ENCODE measurements at places on chromosomes 12 and 14. TPM values are rescaled to one million over a fixed set of nuclear protein-coding genes. Genes with fewer than 3 reads are reported as not detected.

CIDEB gene
- 26.2 TPM for polyA plus RNA-seq

CDK4 gene
- polyA plus RNA-seq, result 34.8 TPM

POTEG gene
- 0.24 TPM for polyA plus RNA-seq

IRAK3 gene
- polyA plus RNA-seq, result 4.3 TPM

CCDC196 gene
- not detected for polyA plus RNA-seq

TAS2R50 gene
- polyA plus RNA-seq, result 0.46 TPM

MIPOL1 gene
- polyA plus RNA-seq, result not detected

RFLNA gene
- polyA plus RNA-seq, result not detected

KRT79 gene
- not detected for polyA plus RNA-seq

KIF21A gene
- 0.10 TPM for polyA plus RNA-seq

SLC25A47 gene
- not detected for polyA plus RNA-seq

RHOJ gene
- polyA plus RNA-seq, result not detected

IL26 gene
- polyA plus RNA-seq, result not detected

P3H3 gene
- polyA plus RNA-seq, result 0.85 TPM

TSPAN19 gene
- polyA plus RNA-seq, result not detected

DLK1 gene
- not detected for polyA plus RNA-seq

CLEC1B gene
- not detected for polyA plus RNA-seq

OTX2 gene
- not detected for polyA plus RNA-seq

KRT1 gene
- polyA plus RNA-seq, result not detected

FAM222A gene
- 0.49 TPM for polyA plus RNA-seq

PTHLH gene
- not detected for polyA plus RNA-seq

Data from B cell (primary cell).